Activated naive CD8-positive, alpha-beta T cell treated with anti-CD3 and anti-CD28 coated beads for 36 hours (primary cell): ENCODE measurements at places on chromosomes 4 and X. TPM values are rescaled to one million over a fixed set of nuclear protein-coding genes. Genes with fewer than 3 reads are reported as not detected.

DNA sequence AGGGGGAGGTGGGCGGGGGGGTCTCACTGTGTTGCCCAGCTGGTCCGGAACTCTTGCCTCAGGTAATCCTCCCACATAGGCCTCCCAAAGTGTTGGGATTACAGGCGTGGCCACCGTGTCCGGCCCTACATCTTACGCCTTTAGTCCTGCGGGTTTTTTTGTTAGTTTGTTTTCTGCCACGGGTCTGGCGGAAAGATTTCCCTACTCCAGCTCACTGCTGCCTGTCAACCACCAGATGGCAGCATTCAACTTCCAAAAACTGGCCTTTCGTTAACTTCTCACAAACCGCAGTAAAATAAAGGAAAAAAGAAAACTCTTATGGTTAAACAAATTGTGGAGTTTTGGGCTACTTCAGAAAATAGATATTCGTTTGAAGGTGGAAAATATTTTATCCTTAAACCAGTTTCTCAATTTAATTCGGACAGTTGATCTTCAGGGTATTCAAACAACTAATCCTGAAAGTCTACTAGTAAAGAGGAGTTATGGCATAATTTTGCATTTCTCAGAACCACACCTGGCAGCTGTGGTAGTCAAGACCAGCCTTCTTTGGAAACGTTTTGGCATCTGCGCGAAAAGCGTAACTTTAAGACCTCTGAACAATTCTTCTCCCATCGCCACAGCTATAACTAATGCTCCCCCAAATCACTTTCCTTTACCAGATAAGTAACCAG is 41.1 kb downstream of the LUZP4 start:
- no peaks in the 10 kb centered on the region for H3K27me3 ChIP-seq
- DNase-seq: peak; percentile 4
- no peak overlapping the region for H3K4me3 ChIP-seq
- H3K27ac ChIP-seq: no peak overlapping the region
- H3K36me3 ChIP-seq: no peaks in the 10 kb centered on the region

DNA sequence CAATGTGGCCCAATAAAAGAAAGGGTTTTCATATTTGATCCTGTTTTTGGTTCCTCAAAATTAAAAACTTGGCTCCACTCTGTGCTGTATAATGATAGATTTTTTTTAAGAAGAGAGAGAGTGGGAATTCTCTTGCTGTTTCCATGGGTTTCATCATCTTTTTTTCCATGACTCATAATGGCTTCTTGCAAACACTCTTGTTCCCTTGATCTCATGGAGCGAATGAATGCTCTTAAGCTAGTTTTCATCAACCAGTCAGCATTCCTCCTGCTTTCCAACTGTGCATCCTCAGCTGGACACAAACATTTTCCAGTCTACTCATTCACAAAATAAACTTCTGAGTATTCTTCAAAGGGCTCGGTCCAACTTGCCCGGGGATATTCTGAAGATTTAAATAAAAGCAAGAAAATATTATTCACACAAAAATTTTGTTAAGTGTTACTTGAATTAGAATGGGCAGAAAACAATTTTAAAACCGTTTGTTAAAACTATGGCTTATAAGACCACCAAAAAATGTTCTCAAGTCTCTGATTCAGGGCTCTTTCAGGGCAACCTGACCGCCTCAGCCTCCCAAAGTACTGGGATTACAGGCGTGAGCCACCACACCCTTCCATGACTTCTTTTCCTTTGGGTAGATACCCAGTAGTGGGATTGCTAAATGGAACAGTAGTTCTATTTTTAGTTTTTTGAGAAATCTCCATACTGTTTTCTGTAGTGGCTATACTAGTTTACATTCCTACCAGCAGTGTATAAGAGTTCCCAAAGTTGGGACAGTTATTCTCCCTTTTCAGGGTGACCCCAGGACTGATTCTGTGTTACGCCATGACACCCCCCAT is 64.7 kb downstream of the TMEM156 start:
- no peaks in the 10 kb centered on the region for H3K27me3 ChIP-seq
- no peak overlapping the region for H3K4me3 ChIP-seq
- no peak for DNase-seq
- peaks cover 16% of the 10 kb centered on the region for H3K4me1 ChIP-seq
- peak overlapping the region; percentile 73 for H3K27ac ChIP-seq
- peaks cover 48% of the 10 kb centered on the region for H3K36me3 ChIP-seq

DNA sequence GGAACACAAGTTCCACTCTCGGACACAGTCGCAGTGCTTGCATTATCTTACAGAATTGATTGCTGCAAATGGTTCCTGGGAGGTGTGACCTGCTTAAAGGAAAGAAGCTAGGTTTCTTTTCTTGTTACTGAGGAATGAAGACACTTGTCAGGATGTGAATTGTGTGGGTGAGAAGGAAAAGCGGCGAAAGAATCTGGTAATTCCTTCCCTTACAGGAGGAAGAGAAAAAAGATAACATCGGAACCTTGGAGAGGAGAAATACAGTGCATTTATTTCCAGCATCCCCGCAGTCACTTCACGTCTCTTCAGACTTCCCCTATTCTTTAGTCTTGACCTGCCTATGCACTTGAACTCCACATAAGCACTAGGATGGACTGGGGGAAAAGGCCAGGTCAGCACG is 389 bp upstream of the CCSER1 start:
- peaks cover 17% of the 10 kb centered on the region for H3K4me1 ChIP-seq
- H3K27me3 ChIP-seq: peaks cover 61% of the 10 kb centered on the region
- no peak overlapping the region for H3K27ac ChIP-seq

DNA sequence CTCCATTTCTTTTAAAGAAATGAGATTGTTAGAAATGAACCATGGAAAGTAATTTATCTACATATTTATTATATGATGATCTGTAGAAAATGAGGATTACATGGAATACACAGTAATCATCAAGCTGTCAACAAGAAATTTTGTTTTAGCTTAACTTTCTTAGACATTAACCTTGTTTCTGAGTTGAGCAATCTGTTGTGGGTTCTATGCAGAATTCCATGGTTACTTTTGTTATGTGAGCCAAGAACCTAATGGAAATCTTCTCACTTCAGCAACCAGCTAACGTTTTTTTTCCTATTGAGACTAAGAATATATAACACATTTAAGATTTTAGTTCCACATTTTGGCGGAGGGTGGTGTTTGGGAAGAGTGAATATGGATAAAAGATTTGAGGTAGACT is 136.1 kb upstream of the SLC4A4 start:
- H3K4me1 ChIP-seq: peaks cover 6% of the 10 kb centered on the region
- no peaks in the 10 kb centered on the region for H3K36me3 ChIP-seq
- H3K4me3 ChIP-seq: no peak overlapping the region
- DNase-seq: no peak

- no peaks in the 10 kb centered on the region for H3K36me3 ChIP-seq
- peaks cover 6% of the 10 kb centered on the region for H3K27me3 ChIP-seq
- no peaks in the 10 kb centered on the region for H3K4me1 ChIP-seq
Measured at GRCh38 chr4:54556051-54556450, 101.7 kb upstream of the KIT start.

- no peak overlapping the region for H3K27ac ChIP-seq
- no peak overlapping the region for H3K4me3 ChIP-seq
- H3K36me3 ChIP-seq: no peaks in the 10 kb centered on the region
- no peak for DNase-seq
- no peaks in the 10 kb centered on the region for H3K27me3 ChIP-seq
- H3K4me1 ChIP-seq: no peaks in the 10 kb centered on the region
Measured at GRCh38 chr4:16489226-16489625, 263.0 kb upstream of the TAPT1 start.

DNA sequence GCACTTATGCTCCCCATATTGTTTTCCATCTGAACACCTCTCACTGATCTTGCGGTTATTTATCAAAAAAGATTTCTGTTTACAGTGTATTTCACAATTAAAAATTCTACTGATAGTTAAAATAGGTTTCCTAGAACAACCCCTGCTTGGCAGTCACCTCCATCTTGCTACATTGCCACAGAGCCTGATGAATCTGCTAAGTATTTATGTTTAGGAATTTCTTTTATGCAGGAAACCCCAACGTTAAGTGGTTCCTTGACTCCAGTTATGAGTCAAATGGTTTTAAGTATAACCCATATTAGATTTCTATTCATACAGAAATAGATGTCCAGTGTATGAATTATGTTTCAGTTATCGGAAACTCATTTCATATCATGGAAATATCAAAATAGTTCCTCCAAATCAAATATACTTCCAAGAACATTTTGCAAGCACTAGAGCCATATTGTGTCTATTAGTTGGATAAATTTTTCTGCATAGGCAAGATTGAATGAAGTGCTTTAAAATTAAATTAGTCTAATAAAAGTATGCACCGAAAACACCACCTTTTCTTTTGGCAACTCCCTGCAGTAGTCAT is 20.6 kb downstream of the GALNT7 start:
- no peaks in the 10 kb centered on the region for H3K27me3 ChIP-seq
- H3K27ac ChIP-seq: no peak overlapping the region
- peaks cover 11% of the 10 kb centered on the region for H3K36me3 ChIP-seq
- no peak overlapping the region for H3K4me3 ChIP-seq

GRCh38 chr4:134154097-134154496 is 47.5 kb downstream of the PABPC4L start:
- no peaks in the 10 kb centered on the region for H3K4me1 ChIP-seq
- no peaks in the 10 kb centered on the region for H3K36me3 ChIP-seq
- H3K4me3 ChIP-seq: no peak overlapping the region
- H3K27me3 ChIP-seq: no peaks in the 10 kb centered on the region
- DNase-seq: no peak
- no peak overlapping the region for H3K27ac ChIP-seq

GRCh38 chr4:110854021-110854678 is 231.3 kb upstream of the PITX2 start:
- no peaks in the 10 kb centered on the region for H3K36me3 ChIP-seq
- H3K27ac ChIP-seq: no peak overlapping the region
- no peak for DNase-seq
- H3K27me3 ChIP-seq: no peaks in the 10 kb centered on the region
- H3K4me3 ChIP-seq: no peak overlapping the region

DNA sequence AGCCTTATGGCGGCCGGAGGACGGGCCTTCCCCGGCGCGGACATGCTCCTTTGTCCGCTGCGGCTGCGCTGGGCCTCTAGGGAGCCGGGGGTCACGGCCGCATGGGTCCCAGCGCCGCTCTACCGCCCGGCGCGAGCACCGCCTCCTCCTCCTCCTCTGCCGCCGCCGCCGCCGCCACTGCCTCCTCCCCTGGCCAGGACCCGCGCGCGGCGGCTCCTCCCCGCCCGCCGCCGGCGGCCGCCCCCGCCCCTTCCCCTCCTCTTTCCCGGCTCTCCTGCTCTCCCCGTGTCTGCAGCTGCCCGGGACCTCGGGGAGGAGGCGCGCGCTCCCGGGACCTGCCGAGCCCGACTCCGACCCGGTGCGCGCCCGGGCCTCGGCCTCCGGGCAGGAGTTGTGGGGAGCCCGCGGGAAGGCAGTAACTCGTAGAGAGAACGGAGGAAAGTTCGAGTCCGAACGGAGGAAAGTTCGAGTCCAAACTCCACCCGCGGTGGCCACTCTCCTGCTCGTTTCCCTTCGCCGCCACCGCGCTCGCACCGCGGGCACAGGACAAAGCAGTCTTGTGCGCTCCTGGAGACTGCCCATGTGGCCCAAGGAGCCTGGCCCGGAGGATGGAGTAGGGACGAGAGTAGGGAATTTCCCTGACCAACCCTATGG is at the start of gene ADGRA3:
Gene ADGRA3, minus strand, starts transcription at position 179 of the 654 bp plus-strand sequence. CDS start 282 bp downstream, outside the sequence.
- DNase-seq: peak; percentile 50
- peak within 1 kb of the TSS; percentile 91 for H3K4me3 ChIP-seq
- peaks cover 14% of the 10 kb centered on the region for H3K4me1 ChIP-seq
- H3K27ac ChIP-seq: peak within 1 kb of the TSS; percentile 91
- H3K27me3 ChIP-seq: peaks cover 34% of the 10 kb centered on the region

NXF2 gene
- total RNA-seq: not detected

NDNF gene
- total RNA-seq: 0.08 TPM
